ENCODE measurements at places on chromosomes 5 and 9.
A peak's percentile ranks its signal among the peaks of the same experiment; 100 is the strongest.

DNA sequence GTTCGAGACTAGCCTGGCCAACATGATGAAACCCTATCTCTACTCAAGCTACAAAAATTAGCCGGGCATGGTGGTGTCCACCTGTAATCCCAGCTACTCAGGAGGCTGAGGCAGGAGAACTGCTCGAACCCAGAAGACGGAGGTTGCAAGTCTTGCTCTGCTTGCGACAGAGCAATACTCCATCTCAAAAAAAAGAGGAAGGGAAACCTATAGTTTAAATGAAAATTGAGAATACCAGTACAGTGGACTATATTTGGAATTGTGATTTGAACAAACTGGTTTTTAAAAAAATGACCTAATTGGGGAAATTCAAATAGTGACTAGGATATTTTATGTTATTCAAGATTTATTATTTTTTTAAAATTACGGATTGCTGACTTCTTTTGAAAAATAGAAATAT, 33.2 kb downstream of the DIAPH1 start:
- peak; percentile 17 for DNase-seq

GRCh38 chr9:126638571-126639132, 24.9 kb downstream of the LMX1B start:
- DNase-seq = no peak

GRCh38 chr5:12332480-12332879, 428.2 kb upstream of the CTNND2 start:
- no peak for DNase-seq

DNA sequence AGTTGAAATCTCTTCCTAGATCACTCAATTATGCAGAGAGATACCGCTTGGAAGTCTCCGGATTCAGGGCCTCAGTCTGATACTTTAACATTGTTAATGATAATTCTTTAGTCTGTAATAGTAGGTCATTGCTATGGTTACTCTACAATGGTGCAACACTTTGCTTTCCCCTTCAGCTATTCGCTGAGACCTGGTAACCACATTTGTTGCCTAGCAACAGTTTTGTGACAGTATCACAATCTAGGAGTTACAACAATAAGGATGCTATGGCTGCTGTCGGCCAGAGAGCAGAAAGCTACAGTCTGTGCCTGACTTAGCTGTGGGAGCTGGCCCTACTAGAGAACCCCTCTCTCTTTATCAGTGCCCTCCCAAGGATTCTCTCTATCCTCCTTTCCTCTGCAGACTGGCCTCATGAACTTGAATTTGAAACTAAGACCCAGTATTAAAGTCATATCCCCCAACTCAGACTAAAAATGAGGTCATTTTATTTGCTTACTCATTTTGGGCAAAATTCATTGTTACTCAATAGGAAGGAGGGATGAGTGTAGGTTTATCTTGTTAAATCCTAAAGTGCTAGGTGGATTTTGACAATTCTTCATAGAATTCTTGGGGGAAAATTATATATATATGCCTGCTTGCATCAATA, 39.3 kb downstream of the NR2F1 start:
- DNase-seq = no peak

GRCh38 chr5:30100929-30101328, 1092.6 kb upstream of the CDH6 start:
- DNase-seq = no peak

DNA sequence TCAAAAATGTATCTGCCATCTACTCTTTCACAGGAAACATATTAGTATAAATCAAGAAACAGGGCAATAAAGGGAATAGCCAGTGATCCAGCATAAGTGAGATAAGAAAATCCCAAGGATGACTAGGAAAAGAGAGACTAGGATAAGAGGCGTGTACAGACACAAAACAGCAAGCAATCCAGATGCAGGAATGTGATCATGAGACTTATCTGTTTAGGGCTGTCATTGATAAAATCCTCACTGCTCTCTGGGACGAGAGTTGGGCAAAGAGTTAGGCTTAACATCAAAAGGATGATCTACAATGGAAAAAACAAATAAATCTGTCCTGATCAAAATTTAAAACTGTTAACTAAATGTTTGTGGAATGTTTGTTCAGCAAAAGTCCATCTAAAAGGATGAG, 1156.8 kb upstream of the C9orf72 start:
- DNase-seq = no peak

DNA sequence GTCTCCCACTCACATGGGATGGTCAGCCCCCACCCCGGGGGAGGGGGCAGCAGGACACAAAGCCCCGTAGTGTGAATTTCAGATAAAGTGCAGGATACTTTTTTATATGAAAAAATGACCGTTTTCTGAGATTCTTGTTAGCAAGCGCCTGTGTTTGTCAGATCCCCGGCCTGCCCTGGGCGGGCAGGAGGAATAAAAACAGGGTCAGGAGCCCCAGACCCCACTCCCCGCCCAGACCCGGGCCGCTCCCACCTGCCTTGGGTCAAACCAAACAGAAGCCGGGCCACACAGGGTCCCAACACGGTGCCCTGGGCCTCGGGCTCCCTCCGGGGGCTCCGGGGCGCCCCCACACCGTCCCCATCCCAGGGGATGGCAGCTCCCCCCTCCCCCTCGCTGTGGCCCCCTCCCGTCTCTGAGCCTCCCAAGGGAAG, 13.5 kb upstream of the NRARP start:
- DNase-seq = no peak

- DNase-seq = no peak
These were observed 32.9 kb downstream of the NXNL2 start for GRCh38 chr9:88567870-88568269.

- no peak for DNase-seq
These were observed 1983.5 kb upstream of the C9orf72 start for GRCh38 chr9:29556746-29557145.

- no peak for DNase-seq
These were observed 957 bp upstream of the HBEGF start for GRCh38 chr5:140347360-140347759.

- DNase-seq = no peak
These were observed 2.0 kb upstream of the ARHGEF28 start for GRCh38 chr5:73623901-73624404.

- DNase-seq = no peak
These were observed 15.7 kb downstream of the SAP30L start for GRCh38 chr5:154461531-154461930.

GRCh38 chr5:178777520-178777919, 47.1 kb upstream of the ZNF354A start:
- DNase-seq = peak; percentile 84

DNA sequence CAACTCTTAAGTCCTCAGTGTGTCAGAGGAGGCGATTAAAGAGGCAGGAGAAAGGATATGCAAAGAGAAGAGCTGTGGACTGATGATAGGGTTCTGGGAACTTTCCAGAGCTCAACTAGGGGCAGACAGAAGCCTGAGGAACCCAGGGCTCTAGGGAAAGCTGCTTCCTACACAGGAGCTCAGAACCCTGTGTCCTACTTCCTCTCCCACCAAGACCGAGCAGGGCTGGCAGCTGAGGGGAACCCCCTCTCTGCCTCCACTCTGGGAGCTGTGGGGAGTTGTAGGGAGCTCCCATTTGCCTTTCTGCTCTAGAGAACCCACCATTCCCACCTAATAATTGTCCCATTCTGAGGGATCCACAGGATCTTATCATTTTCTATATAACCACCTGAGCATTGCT, 674.3 kb downstream of the ACTL7B start:
- DNase-seq = peak; percentile 61

DNA sequence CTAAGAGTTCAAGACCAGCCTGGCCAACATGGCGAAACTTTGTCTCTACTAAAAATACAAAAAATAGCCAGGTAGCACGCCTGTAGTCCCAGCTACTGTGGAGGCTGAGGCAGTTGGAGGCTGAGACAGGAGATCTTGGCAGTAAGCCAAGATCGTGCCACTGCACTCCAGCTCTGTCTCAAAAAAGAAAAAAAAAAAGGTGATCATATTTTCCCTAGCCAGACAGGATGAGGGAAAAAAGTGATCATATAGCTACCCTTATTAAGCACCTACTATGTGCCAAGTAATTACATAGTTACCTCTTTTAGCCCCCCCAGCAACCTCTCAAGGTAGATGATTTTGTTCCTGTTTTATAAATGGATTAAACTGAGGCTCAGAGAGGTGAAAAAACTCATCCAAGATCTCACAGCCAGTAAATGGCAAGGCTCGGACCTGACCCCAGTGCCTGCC, 18.1 kb upstream of the RPL26L1 start:
- DNase-seq = no peak

GRCh38 chr5:73314395-73315257, 134.0 kb downstream of the FOXD1 start:
- DNase-seq = no peak

DNA sequence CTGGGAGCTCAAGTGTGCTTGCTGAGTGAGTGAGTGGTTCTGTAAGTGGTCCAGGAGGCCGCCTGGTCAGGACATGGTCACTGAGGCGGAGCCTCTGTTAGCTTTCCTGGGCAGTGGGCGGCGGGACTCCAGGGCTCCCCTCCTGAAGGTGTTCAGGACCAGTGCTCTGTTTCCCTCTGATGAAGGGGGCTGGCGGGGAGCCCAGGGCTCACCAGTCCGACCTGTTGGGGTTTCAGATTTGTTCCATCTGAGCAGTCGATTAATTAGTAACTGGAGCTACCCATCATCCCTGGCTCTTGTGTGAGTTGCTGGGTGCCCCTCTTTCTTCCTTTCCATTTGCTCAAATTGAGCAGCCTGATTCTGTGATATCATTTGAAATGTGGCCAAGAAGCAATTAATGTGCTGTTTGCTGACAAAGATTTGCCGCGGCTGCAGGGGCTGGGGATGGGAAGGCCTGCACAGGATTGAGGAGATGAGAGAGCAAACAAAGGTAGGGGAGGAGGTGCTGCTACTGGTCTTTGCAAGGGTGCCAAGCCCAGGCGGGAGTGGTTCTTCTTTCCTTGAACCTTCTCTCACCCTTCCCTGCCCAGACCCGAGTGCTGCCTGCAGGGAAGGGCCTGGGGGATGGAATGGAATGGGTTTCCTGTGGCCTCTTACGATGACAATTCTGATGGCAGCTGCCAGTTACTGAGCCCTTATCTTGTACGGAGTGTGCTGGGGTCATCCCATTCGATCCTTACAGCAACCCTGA, 92.8 kb upstream of the PITX1 start:
- no peak for DNase-seq

GRCh38 chr5:375921-376798, 54.6 kb downstream of the AHRR start:
- DNase-seq = no peak

DNA sequence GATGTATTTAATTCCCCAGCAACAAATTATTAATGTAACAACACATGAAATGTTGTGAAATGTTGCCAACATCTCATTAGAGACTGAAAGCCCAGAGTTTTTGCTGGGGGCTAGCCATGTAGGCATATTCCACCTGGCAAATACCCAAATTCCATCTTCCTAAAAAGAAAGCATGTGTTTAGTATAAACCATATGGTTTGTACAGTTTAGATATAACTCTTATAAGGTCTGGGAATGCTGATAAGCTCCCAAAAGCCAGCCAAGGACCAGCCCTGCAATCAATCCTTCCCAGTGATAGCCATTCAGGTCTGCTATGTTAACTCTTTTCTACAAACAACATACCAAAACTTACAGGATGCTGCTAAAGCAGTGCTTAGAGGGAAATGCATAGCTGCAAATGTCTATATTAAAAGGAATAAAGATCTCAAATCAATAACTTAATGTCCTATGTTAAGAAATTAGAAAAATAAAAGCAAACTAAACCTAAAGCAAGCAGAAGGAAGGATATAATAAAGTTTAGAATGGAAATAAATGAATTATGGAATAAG, 158.9 kb downstream of the AUH start:
- DNase-seq = no peak

GRCh38 chr5:137563301-137563645, 64.1 kb upstream of the SPOCK1 start:
- no peak for DNase-seq

DNA sequence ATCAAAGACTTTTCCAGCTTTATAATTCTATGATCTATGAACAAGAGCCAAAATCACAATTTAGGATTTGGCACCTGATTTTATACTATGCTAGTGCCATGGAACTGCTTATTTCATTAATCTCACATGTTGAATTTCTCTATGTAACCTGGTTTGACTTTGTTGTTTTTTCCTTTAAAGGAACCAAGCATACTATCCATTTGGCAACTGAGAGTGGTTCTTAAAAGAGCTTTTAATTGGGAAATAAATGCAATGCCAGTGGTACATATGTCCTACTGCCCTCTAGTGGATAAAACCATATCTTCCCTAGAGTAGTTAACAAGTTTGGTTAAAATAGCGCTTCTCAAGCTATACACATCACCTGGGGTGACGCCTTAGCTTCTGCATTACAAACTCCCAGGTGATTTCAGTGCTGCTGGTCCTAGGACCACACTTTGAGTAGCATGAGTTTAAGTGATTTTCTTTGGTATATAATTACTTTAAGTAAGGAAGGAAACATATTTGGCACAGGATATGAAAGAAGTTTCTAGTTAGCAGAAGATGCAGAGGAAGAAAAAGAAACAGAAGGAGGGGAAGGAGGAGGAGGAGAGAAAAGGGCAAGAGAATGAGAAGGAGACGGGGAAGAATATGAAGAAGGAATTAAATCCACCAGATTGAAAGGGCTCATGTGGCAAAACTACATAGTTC, 56.8 kb downstream of the FGF10 start:
- peak; percentile 42 for DNase-seq
